ENCODE measurements at places on chromosomes 7 and 10. TPM values are rescaled to one million over a fixed set of nuclear protein-coding genes. Genes with fewer than 3 reads are reported as not detected.

GRCh38 chr7:99258501-99258900, 14.1 kb upstream of the MYH16 start:
- DNase-seq: no peak

HGF gene
- 2.9 TPM for total RNA-seq

GRCh38 chr7:108307194-108307593, 149.0 kb downstream of the NRCAM start:
- DNase-seq: no peak

TEX36 gene
- not detected for total RNA-seq

SPDYE6 gene
- total RNA-seq: not detected
